Dorsolateral prefrontal cortex (tissue), 122 donors: ENCODE measurements at places on chromosomes 4 and X. TPM values are rescaled to one million over a fixed set of nuclear protein-coding genes. Genes with fewer than 3 reads are reported as not detected.

DNA sequence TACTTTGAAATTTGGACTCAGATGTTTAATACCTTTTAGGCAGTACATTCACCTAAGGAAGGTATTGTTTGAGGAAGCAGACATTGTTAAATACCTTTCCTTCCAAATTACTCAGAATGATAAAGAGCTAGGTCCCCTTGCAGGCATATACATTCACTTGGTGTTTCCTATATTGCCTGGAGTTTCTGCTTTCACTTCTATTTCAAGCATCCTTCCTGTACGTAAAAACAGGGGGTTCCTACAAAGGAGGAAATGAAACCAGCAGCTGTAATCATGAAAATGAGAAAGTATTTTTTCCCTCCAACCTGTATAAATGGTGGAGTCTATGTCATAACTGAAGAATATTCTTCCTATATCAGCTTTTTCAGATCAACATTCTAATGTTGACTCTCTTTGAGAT, 90.4 kb upstream of the RASGEF1B start:
- no peak for DNase-seq

- DNase-seq, result no peak
Observed at GRCh38 chrX:118865231-118865630, 41.6 kb downstream of the ZCCHC12 start.

- DNase-seq, result no peak
Observed at GRCh38 chr4:10153161-10153560, 36.6 kb upstream of the WDR1 start.

Gene GALNT7
- total RNA-seq, result 27.5 TPM

- no peak for DNase-seq
Observed at GRCh38 chr4:69096111-69096656, at the start of gene UGT2B7. Gene UGT2B7, plus strand, starts transcription at chr4:69096474. Its CDS starts 47 bp downstream, at chr4:69096521.

Gene RS1
- total RNA-seq, result not detected

Gene PARM1
- 92.6 TPM for total RNA-seq

DNA sequence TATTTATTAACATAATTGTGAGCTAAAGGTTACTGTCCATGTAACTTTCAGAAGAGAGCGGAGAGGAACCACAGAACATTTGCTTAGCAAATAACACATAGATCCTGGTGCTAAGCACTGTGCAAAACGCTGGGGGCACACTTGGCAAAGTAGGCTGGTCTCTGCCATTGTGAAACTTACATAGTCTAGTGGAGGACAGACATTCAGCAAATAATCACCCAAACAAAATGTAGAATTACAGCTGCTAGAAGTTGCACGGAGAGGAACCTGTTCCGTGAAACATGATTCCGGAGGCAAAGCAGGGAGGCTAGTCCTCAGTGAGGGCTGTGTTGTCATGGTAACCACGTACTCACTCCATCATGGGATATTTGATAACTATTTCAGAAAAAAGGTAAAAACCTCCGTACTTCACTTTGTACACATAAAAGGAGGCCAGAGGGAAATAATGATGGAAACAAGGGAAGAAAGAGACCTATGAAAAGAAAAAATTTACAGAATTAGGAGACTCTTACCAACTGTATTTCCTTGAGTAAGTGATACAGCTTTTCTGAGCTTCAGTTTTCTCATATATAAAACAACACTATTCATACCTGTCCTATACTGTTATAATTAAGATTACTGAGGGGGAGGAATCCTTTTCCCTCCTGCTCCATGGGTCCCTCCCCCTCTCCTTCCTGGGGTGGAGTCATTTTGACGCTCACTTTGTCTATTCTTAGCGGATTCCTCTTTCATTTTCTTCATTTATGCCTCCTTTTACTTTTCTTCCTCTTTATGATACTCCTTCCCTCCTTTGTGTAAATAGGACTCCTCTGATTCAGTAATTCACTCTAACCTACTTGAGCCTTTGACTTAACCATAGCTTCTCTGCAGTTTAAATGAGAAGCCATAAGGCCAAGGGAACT, 825 bp upstream of the RASGEF1B start:
- DNase-seq, result no peak

DNA sequence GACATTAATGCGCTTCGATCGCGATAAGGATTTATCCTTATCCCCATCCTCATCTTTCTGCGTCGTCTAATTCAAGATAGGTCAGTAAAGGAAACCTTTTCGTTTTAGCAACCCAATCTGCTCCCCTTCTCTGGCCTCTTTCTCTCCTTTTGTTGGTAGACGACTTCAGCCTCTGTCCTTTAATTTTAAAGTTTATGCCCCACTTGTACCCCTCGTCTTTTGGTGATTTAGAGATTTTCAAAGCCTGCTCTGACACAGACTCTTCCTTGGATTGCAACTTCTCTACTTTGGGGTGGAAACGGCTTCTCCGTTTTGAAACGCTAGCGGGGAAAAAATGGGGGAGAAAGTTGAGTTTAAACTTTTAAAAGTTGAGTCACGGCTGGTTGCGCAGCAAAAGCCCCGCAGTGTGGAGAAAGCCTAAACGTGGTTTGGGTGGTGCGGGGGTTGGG, 528 bp upstream of the FGF2 start:
- no peak for DNase-seq

DNA sequence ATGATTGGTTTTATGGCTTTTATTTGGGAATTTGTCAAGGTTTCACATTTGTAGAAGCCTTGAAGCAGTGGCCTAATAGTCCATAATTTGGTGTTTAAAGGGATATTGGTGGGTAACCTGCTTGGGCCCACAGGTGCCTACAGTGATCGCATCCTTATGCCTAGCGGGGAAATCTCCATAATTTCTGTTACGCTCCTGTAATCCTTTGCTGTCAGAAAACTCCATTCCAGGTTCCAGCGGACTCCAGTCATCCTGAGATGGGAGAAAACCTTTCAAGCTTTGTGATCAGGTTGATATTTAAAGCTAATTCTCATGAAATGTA, 257.0 kb upstream of the JADE1 start:
- no peak for DNase-seq

DNA sequence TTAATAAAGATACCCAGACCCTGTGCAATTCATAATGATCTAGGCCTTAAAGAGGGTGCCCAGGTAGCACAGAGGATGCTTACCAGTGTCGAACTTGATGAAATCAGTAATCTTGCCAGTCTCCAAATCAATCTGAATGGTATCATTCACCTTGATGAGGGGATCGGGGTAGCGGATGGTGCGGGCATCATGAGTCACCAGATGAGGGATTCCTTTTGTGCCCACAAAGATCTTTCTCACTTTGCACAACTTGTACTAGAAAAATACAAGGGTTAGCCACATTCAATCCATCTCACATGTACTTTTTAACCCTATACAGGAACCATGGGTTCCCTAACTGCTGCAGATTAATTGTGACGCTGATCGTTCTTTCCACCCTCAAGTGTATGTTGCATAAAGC, 3.3 kb downstream of the RPS4X start:
- DNase-seq, result no peak

- no peak for DNase-seq
Observed at GRCh38 chr4:83109480-83110222, 4.9 kb downstream of the PLAC8 start.
